ENCODE measurements at places on chromosomes 11 and 22.

DNA sequence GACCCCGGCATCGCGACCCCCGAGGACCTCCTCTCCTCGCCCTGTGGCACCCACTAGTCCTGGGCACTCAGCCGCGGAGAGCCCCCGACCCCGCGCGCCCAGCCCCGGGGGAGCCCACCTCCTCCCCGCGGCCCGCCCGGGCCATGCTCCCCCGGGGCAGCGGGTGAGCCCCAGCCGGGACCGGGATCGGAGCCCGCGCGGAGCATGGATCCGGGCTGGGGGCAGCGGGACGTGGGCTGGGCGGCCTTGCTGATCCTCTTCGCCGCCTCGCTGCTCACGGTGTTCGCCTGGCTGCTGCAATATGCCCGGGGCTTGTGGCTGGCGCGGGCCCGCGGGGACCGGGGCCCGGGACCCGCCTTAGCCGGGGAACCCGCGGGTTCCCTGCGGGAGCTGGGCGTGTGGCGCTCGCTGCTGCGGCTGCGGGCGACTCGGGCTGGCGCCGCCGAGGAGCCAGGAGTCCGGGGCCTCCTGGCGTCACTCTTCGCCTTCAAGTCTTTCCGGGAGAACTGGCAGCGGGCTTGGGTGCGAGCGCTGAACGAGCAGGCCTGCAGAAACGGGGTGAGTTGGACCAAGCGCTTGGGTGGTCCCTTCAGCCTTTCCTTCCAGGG lies 498 bp downstream of the C2CD2L start:
- no peak for DNase-seq

DNA sequence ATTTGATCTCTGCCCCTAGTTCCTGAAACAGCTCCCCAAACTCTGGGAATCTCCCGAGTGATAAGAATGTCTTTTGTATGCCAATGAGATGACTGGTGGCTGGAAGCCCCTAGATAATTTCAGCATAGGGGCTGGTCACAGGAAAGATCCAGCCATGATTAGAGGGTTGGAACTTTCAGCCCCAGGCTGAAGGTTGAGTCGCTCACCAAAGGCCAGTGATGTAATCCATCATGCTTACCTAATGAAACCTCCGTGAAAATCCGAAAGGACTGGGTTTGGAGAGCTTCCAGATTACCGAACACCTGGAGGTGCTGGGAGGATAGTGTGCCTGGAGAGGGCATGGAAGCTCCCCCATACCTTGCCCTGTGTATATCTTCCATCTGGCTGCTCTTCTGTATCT lies 26.0 kb downstream of the LRRC32 start:
- DNase-seq = no peak

GRCh38 chr11:26187639-26188038 lies 144.3 kb upstream of the ANO3 start:
- no peak for DNase-seq

GRCh38 chr11:45428541-45429230 lies 142.5 kb upstream of the SYT13 start:
- no peak for DNase-seq

DNA sequence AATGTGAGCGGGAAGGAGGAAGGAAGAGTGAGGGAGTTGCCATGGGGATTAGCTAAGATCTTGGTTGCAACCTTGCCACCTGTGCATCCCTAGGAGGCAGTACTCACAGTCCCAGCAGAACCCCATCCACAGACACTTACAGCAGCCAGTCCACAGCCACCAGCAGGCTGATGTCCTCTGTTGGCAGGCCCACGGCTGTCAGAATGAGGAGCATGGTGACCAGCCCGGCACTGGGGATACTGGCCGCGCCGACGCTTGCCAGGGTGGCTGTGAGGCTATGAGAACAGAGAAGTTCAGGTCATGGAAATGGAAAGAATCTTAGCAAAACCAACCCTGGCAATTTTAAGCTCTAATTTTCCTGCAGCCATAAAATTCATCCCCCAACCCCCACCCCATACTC lies 138.6 kb downstream of the SLC1A2 start:
- DNase-seq = no peak

- no peak for DNase-seq
Measured at GRCh38 chr11:94424011-94424410, 22.8 kb upstream of the GPR83 start.

GRCh38 chr22:20591660-20592310 lies 84.4 kb downstream of the MED15 start:
- no peak for DNase-seq

DNA sequence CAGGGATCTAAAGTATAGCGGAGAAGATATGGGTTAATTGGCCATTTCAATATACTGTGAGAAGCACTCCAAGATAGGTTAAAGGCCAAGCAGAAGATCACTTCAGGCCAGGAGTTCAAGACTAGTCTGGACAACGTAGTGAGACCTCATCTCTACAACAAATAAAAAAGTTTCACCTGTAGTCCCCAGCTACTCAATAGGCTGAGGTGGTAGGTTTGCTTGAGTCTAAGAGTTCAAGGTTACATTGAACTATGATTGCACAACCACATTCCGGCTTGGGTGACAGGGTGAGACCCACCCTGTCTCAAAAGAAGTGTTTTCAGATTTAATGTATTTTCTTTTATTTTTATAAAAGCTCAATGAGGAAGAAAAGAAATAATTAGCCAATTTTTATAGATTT lies 25.4 kb downstream of the PATL1 start:
- DNase-seq = no peak

GRCh38 chr11:94602430-94603372 lies 35.5 kb downstream of the PIWIL4 start:
- no peak for DNase-seq

DNA sequence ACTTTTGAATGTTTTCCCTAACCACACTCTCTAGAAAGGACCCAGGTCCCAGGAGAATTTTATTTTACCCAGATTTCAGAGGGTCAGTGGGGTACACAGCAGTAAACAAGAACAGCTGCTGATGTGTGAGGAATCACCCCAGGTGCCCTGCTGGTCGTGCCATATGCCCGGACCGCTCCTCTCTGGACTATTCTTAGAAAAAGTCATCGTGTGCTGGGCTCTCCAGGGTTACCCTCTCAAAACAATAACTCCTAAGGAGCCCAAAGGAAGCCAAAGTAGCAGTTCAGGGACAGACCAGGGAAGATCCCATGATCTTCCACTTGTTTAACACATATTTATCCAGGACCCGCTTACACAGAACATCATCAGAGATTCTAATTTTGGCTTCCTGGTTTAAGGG lies 29.7 kb downstream of the LRP4 start:
- DNase-seq = no peak

GRCh38 chr22:28005513-28005912 lies 86.5 kb upstream of the PITPNB start:
- no peak for DNase-seq

DNA sequence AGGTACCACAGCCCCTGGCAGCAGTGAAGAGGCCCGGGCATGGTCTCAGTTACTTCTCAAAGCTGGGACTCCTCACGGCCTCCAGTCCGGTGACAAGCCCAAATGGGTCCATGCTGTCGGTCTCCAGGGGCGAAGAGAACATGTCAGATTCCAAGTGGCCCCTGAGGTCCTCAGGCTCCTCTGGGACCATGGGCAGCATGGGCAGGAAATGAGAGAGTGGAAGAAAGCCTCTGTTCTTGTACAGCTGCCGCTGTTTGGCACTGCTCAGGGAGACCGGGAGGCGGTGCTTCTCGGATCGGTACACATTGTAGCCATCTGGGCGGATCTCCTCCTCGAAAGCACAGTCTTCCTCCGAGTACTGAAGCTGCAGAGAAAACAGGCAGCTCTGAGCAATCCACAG lies 4.6 kb downstream of the FGF19 start:
- DNase-seq = no peak

GRCh38 chr11:44005063-44005701 lies 42.6 kb upstream of the ACCSL start:
- no peak for DNase-seq

GRCh38 chr11:91981995-91982394 lies 242.6 kb upstream of the FAT3 start:
- no peak for DNase-seq

- no peak for DNase-seq
Measured at GRCh38 chr11:24496736-24497725, at the start of gene LUZP2. Gene LUZP2, plus strand, starts transcription at chr11:24497053.

DNA sequence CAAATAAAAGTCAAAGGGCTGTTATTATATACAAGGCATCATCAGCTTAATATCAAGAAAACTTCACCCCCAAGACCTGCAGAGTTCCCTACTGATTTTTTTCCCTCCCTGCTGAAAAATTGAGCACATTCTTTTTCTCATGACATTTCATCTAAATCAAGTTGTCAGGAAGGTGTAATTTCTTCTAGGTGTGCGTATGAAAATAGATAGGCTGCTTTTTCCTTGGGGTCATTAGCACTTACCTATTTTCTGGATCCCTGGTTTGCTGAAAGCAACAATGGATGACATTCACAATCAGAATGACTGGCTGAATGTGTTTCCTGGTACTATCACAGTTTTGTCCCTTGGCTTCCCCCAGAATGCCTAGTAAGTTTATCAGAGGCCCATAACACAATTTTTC lies 225.0 kb upstream of the KIRREL3 start:
- DNase-seq = no peak

DNA sequence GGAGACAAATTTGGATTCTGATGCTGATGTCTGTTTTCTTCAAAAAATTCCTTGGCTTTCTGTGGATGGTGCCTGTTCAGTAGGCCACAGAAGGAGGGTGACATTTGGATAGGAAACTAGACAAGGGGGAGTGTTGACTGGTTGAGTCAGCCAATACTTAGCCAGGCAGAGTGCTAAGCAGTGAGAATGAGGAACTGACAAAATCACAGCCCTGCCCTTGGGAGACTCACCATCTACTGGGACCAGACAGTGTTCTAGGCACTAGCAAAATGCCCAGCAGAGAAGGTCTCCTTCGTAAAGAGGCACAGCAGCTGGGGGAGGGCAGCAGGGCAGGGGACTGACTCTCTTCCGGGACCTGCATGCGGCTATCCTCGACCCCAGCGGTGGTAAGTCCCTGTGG lies 190.2 kb downstream of the DSCAML1 start:
- DNase-seq = no peak

GRCh38 chr22:16806401-16806800 lies 18.8 kb downstream of the XKR3 start:
- no peak for DNase-seq

DNA sequence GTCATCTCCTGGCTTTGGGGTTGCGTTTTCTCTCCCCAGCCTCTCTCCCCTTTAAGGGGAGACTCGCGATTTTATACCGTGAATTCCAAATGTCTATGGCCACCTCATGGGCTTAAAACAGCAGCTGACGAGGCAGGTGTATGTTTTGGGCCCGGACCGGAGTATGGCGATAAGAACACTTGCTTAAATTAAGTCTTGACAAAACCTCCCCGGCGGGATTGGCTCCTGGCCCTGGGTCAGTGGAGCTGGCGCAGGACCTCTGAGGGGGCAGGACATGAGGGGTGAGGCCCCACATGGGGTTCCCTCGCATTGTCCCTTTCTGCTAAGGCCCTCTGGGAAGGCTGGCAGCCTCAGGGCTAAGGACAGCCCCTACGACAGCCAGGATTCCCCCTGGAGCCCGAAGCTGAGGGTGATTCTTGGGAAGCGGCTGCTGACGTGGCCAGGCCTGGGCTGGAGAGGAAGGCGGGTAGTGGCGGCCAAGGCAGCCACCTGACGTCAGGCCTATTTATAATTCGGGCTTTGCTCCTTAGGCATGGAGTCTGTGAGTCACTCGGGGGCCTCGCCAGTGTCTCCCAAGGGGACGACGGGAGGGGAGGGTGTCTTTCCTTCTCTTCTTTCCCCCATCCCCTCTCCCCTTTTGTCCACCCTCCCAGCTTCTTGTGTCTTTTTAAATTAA lies 12.7 kb downstream of the MYO18B start:
- no peak for DNase-seq

GRCh38 chr11:1202776-1203504 lies 19.9 kb upstream of the MUC5B start:
- no peak for DNase-seq
